Testis (tissue), 5 donors: ENCODE measurements at places on chromosomes 12 and 14. TPM values are rescaled to one million over a fixed set of nuclear protein-coding genes. Genes with fewer than 3 reads are reported as not detected.

TROAP gene
- total RNA-seq, result 36.1 TPM

ANKRD13A gene
- 129 TPM for total RNA-seq

GLT8D2 gene
- 8.1 TPM for total RNA-seq

GRCh38 chr12:112261559-112261958, 120.7 kb downstream of the HECTD4 start:
- no peak for DNase-seq

GRCh38 chr14:59481407-59481806, 2.8 kb downstream of the L3HYPDH start:
- no peak for DNase-seq

DNA sequence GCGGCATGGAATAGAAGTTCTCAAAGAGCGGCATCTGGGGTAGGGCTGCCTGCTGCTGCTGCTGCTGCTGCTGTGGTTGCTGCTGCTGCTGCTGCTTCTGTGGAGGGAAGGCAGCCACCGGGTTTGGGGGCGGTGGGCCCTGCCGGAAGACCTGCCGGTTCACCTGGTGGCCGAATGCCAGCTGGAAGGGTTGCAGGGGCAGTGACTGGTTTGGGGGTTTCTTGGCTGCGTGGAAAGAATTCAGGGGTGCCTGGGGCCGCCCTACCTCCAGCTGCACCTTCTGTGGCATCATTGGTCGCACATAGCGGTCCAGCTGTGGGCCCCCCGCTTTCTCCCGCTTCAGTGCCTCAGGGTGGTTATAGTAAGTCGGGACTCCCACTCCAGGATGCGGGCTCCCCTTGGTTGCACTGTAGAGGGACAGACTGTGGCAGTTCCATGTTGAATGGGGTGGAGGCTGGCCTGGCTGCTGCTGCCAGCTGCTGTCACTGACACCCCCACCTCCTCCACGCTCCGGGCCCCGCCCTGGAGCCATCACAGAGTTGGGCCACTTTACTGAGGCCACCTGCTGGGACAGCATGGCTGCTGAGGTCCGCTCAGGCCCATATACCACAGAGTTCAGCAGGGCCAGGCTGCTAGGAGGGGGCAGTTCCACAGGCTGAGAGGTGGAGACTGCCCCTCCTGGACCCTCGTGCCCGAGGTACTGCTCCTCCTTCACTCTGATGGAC, 25.2 kb upstream of the PNMA1 start:
- DNase-seq, result no peak

DNA sequence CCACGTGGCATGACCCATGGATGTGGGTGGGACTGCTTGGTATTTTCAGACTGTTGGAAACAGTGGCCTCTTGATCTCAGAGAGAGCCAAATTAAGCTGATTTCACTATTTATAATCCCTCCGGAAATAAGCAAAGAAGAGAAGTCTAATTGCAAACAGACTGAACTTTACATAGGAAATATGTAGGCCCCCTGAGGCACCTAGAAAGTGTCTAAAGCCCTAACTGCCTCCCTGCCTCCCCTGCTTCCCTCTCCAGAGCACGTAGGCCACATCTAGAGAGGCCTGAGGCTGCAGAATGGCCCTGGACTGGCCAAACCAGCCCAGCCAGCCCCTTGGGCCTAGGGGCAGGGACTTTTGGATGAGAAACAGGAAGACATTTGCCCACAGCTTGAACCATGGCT, 123.8 kb downstream of the ZFP36L1 start:
- DNase-seq, result no peak

DNA sequence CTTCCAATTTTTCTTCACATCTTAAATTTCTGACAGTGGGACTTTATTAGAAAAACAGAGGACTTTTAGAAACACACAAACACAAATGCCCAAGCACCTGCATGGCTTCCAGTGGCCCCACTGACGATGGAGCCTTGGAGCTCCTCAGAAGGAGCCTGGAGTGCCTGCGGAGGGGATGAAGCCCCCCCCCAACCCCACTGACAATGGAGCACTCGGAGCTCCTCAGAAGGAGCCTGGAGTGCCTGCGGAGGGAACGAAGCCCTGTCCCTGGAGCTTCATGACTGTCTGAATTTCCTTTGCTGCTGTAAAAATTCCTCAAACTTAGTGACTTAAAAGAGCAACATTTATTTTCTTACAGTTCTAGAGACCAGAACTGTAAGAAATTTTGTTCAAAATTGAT, 80.1 kb upstream of the VRK1 start:
- DNase-seq, result no peak

DNA sequence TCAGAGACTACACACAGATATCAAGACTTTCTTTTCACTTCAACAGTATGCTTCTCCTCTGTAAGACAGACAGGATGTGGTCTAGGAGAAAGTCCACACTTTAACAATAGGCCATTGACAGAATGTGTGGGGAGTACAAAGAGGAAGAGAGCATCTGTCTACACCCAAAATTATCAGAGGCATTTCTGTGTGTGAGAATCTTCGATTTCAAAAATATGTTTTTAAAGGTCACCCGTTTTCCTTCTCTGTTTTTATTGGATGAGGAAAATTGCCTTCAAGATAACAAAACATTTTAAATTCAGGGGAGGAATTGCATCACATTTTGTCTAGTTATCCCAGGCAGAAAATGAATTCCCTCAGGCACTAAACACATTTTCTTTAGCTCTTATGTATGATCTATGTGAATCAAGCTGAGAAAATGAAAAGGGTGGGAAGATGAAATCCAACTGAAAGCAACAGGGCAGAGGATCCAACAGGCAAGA, 16.4 kb downstream of the NAV3 start:
- no peak for DNase-seq

DNA sequence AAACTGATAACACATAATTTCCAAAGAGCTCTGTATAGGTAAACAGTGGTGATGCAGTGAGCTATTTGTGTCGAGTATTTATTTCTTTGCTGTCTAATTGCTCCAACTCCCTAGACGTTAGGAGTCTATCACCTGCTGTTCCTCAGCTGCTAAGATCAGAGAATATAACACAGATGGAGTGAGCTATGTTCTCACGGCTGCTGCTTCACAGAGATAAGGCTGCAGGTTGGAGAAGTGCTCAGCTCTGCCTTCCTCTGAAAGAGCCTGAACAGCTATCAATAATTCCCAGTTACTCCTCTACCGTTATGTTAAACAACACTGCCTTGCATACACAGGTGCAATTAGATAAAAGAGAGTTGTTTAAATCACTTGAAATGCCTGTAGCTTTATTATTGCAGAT, 103.2 kb upstream of the MDGA2 start:
- DNase-seq, result no peak

- DNase-seq, result no peak
These were observed 31.6 kb upstream of the CD69 start for GRCh38 chr12:9792185-9792900.

- no peak for DNase-seq
These were observed 44.7 kb upstream of the CHST11 start for GRCh38 chr12:104411826-104412641.
